Caco-2 (cell line): ENCODE measurements at places on chromosomes 13 and 19. TPM values are rescaled to one million over a fixed set of nuclear protein-coding genes. Genes with fewer than 3 reads are reported as not detected.

The ZNF223 gene
- 9.9 and 11.3 TPM in 2 replicates for total RNA-seq

The CD70 gene
- total RNA-seq, result not detected in 2 replicates

The WDR88 gene
- total RNA-seq, result 0.20 and 0.37 TPM in 2 replicates

The FCGBP gene
- total RNA-seq, result 0.16 and 0.26 TPM in 2 replicates

The PRR19 gene
- total RNA-seq, result 2.8 and 2.9 TPM in 2 replicates

The C1QTNF9 gene
- not detected in 2 replicates for total RNA-seq

The PEAK3 gene
- total RNA-seq, result not detected in 2 replicates

The FCER2 gene
- total RNA-seq, result not detected in 2 replicates

The TBXA2R gene
- total RNA-seq, result 0.11 TPM in 1 of 2 replicates, not detected in the other

The VN1R4 gene
- total RNA-seq, result not detected in 2 replicates

The BRME1 gene
- total RNA-seq, result 17.3 and 17.4 TPM in 2 replicates

DNA sequence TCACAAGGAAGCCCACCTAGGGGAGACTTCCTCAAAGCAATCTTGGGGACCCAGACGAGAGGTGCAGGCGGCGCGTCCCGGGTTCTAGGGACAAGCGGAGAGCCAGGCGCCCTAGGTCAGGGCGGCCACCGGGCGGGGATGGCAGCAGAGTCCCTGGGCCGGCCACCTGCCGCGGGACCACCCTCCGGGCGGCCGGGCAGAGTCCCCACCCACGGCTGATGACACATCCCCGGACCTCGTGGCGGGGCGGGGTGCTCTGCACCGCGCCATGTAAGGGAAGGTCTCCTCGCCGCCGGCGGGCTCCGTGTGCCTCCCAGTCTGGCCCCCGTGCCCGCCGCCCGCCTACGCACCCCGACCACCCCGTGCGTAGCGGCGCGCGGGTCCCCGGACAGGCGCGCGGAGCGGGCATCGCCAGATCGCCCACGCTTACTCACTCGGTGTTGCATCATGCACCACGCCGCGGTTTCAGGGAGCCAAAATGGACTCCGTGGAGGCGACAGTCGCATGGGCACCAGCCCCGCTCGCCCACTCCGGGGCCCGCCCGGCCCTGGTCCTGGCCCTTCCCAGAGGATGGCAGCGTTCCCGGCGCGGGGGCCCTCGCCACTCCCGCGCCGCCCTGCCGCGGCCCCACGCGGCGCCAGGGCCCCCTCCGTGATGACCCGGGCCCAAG, 643 bp downstream of the SLC7A1 start:
- DNase-seq, result peak; percentile 70

- no peak for DNase-seq
Observed at GRCh38 chr13:26600343-26600742, 42.9 kb downstream of the WASF3 start.

DNA sequence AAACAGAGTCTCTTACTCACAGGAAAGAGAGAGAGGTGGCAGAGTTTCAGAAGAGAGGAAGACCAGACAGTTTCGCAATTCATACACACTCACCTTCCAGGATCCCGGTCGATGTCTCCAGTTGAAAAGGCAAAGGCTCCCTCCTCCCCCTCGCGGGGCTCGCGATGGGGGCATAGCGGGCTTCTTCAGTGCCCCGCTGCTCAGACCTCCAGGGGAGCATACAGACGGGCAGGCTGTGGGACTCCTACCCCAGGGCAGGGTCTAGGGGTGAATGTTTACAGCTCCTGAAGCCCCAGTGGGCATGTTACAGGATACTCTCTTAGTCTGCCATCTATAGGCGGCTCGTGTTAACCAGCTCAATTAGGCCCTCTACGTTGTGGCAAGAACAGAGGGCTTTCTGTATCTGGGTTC, 139.2 kb downstream of the SLITRK5 start:
- peak; percentile 17 for DNase-seq

GRCh38 chr19:33199441-33200265, 5.5 kb downstream of the LRP3 start:
- no peak for DNase-seq

DNA sequence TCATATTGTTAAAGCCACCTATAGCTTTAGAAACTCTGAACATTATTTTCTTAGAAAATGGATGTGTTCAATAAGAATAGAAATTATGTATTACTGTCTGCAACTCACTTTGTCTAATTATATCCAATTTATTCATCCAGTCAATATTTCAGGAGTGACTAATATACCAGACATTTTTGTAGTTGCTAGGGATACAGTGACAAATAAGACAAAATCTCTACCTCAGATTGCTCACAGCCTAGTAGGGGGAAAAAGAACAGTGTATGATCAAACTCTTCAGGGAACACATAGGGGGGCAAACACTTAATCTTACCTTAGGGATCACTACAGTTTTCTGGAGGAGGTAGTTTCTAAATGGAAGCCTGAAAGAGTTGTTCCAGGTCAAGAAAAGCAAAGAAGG, 8.6 kb downstream of the BRCA2 start:
- DNase-seq, result no peak

DNA sequence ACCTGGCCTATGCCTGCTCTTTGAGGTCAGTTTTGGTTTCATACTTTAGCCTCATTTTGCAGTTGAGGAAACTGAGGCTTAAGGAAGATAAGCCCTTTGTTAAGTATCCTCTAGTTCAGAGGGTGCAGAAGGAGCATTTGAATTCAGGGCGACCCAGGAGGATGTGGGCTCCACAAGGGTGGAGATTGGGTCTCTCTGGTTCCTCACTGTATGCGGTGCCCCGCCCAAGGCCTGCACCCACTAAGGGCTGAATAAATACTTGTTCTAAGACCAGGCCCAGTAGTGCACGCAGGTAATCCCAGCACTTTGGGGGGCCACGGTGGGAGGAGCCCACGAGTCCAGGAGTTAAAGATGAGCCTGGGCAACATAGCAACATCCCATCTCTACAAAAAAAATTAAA, 768 bp upstream of the SLC44A2 start:
- DNase-seq, result no peak

GRCh38 chr19:16118489-16119033, 6.9 kb downstream of the RAB8A start:
- DNase-seq, result no peak

- DNase-seq, result no peak
Observed at GRCh38 chr13:106768991-106769390, 201.1 kb upstream of the ARGLU1 start.

DNA sequence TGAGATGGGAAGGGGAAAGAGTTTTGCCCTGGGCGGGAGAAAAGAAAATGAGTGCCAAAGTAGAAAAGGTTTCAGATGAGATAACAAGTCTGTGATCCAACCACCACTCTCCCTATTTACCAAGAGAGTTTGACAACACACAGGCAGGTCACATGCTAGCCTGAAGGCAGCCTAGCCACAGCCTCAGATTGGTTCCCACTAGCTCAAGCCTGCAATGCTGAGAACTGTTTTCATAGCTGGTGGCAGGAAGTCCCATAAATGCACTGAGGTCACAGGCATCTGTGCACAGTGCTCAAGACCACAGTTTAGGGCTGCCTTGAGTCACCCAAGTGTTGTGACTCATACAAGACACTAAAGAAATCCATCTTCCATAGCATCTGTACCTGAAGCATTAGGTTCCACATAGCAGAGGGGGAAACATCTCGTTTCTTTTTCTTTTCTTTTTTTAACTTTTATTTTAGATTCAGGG, 18.5 kb upstream of the POP4 start:
- DNase-seq, result no peak

GRCh38 chr13:106850973-106851650, 283.2 kb upstream of the ARGLU1 start:
- DNase-seq, result no peak

DNA sequence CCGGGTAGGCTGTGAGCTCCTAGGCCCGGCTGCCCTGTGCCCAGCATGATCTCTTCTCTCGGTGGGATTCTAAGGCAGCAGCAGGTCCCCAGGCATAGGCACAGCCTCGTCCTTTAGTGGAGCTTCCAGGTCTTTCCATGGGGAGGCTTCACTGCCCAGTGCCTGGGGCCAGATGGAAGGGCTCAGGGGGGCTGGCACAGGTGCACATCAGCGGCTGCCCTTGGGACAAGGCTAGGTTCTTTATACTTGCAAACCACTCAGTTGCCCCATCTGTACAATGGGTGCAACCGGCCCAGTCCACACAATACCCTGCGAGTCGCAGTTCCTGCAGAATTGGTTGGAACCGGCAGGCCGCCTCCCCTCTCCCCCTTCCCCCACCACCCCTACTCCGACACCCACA, 14.2 kb downstream of the KCTD15 start:
- no peak for DNase-seq
